Small intestine (tissue), 16 donors: ENCODE measurements at places on chromosomes 1 and 21.

- no peaks in the 10 kb centered on the region for H3K36me3 ChIP-seq
- DNase-seq, result no peak
- no peaks in the 10 kb centered on the region for H3K4me1 ChIP-seq
- no peaks in the 10 kb centered on the region for H3K27me3 ChIP-seq
- no peak overlapping the region for H3K4me3 ChIP-seq
Measured at GRCh38 chr1:51607681-51608095, 9.2 kb upstream of the OSBPL9 start.

DNA sequence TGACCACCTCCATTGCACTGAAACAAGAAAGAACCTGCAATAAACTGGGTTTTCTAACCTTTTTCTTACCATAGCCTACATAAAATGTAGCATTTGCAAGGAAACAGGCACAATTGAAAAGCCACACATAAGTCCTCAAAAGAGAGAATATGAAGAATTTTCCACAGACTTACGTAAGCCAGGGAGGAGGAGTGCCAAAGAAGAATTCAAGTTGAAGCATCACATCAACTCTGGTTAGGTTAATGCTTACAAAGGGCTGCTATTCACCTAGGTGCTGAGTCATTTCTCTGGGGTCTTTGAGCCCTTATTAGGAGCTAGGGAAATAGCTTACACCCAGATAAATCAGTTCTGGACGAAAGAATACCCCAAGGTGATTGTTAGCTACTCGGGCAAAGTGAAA lies 9.6 kb downstream of the OSCP1 start:
- H3K4me1 ChIP-seq, result no peaks in the 10 kb centered on the region
- no peaks in the 10 kb centered on the region for H3K27me3 ChIP-seq
- H3K36me3 ChIP-seq, result peaks cover 15% of the 10 kb centered on the region
- DNase-seq, result no peak
- no peak overlapping the region for H3K27ac ChIP-seq

DNA sequence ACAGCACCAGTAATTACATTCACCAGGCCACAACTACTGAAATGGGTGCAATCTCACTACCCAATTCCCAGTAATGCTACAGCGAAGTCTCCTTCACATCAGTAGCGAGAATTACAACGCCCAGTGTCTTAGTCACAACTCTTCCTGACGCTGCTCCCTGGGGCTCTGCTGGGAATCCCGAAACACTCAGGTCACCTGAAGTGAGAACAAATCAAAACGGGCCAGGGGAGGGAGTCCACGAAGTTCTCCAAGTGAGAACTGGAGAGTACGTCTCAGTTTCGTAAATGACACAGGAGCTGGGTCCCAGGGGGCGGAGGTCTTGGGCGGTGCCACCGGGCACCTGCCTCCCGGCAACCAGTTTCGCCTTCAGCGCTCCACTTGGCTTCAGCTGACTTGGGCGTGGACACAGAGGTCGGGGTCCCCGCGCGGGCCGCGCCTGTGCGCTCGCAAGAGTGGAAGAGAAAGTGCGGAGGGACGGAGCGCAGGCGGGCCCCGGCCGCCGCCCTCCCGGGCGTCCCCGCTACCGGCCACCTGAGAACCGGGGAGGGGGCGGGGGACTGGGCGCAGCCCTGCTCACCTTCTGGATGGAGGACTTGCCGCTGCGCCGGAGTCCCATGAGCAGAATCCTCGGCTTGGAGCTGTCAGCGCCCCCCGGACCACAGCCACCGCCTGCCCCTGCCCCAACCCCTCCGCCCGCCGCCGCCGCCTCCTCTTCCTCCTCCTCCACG lies 575 bp downstream of the RRAGC start:
- peaks cover 3% of the 10 kb centered on the region for H3K4me1 ChIP-seq
- peak; percentile 89 for DNase-seq
- H3K4me3 ChIP-seq, result peak overlapping the region; percentile 63
- no peaks in the 10 kb centered on the region for H3K27me3 ChIP-seq

DNA sequence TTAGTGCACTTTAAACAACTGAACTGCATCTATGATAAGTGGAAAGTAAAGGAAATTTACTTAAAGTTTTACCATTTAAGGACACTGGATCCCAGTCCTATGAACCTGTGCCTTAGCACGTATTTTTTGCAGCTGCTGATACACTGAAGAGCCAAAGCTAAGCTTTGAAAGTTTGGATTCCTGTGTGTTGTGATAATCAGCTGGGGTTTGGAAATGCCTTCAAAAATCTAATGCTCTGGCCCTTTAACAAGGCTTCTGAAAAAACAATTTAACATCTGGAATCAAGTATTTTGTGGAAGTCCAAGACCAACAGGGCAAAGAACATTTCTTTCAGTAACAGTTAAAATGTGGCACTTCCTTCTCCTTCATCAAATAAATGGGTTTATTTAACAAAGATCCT lies 51.8 kb downstream of the DDAH1 start:
- H3K4me1 ChIP-seq, result no peaks in the 10 kb centered on the region
- no peak overlapping the region for H3K4me3 ChIP-seq
- no peaks in the 10 kb centered on the region for H3K36me3 ChIP-seq
- DNase-seq, result no peak
- H3K27ac ChIP-seq, result no peak overlapping the region

DNA sequence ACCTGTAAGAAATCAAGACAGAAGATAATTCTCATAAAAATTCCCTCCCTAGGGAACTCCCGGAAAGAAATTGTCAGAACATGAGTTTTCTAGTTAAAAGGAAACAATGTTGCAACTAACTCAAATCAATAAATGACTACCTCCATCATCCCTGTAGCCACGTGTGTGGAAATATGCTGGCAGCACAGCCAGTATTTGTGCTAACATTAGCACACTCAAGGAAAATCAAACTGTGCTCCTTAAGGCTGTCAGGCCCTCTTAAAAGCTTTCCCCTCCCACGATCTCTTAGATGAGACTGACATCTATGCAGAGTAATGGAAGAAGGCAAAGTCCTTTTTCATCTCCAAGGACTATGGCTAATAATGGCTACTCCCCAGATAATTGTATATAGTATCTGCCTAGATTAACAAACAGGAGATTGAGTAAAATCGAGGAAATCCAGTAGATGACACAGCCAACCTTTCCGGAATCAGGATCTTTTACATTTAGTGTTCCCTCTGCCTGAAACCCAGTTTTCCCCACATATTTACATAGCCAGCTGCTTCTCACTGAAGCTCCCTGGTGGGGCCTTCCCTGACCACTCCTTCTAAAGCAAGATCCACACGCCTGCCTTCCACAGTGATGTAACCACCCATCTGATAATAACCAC lies 50.9 kb upstream of the NR5A2 start:
- no peak overlapping the region for H3K4me3 ChIP-seq
- no peak overlapping the region for H3K27ac ChIP-seq
- peak; percentile 46 for DNase-seq
- no peaks in the 10 kb centered on the region for H3K36me3 ChIP-seq
- H3K27me3 ChIP-seq, result no peaks in the 10 kb centered on the region
- H3K4me1 ChIP-seq, result peaks cover 2% of the 10 kb centered on the region

DNA sequence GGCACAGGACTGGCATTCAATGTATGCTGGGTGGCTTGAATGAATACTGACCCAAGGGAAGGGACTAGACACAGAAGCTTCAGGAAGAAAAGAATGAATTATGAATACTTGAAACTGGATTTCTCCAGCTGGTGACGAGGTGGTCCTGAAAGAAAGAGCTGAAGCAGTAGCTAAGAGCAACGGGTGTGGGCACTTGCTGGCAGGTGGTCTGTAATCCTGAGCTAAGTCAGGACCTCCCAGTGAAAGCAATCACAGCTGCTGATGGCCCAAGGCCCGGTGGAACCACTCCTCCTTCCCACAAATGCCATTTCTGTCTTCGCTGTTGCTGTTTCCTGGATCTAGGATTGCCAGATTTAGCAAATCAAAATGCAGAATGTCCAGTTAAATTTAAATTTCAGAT lies 47.0 kb downstream of the NEK2 start:
- no peak for DNase-seq
- no peaks in the 10 kb centered on the region for H3K4me1 ChIP-seq
- H3K27me3 ChIP-seq, result no peaks in the 10 kb centered on the region
- no peak overlapping the region for H3K4me3 ChIP-seq
- H3K27ac ChIP-seq, result no peak overlapping the region
- H3K36me3 ChIP-seq, result no peaks in the 10 kb centered on the region

GRCh38 chr1:20100632-20101355 lies 18.5 kb downstream of the PLA2G2D start:
- H3K36me3 ChIP-seq, result no peaks in the 10 kb centered on the region
- no peaks in the 10 kb centered on the region for H3K27me3 ChIP-seq
- no peak overlapping the region for H3K4me3 ChIP-seq

- no peak overlapping the region for H3K27ac ChIP-seq
- H3K36me3 ChIP-seq, result peaks cover 19% of the 10 kb centered on the region
- H3K4me1 ChIP-seq, result peaks cover 64% of the 10 kb centered on the region
- no peaks in the 10 kb centered on the region for H3K27me3 ChIP-seq
- H3K4me3 ChIP-seq, result no peak overlapping the region
Measured at GRCh38 chr1:26851106-26851684, 11.8 kb upstream of the SFN start.

- peaks cover 3% of the 10 kb centered on the region for H3K4me1 ChIP-seq
- peak overlapping the region; percentile 97 for H3K27ac ChIP-seq
- no peak overlapping the region for H3K4me3 ChIP-seq
- no peak for DNase-seq
- no peaks in the 10 kb centered on the region for H3K36me3 ChIP-seq
- H3K27me3 ChIP-seq, result no peaks in the 10 kb centered on the region
Measured at GRCh38 chr1:36151134-36151844, 2.0 kb upstream of the TRAPPC3 start.

DNA sequence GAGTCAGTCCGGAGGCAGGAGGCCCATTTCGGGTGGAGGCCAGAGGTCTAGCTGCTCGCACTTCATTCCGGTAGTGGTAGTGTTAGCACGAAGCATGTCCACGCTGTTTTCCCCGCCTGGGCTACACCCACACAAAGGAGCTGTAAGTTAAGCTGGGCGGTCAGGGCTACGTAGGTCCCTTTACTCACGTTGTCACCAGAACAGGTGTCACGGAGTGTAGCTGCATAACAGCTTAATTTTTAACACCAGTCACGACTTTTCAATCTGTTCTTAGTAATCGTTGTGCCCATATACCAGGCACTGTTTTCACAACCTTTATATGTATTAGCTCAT lies 15.6 kb downstream of the HLX start:
- DNase-seq, result no peak
- no peak overlapping the region for H3K4me3 ChIP-seq
- no peaks in the 10 kb centered on the region for H3K36me3 ChIP-seq

DNA sequence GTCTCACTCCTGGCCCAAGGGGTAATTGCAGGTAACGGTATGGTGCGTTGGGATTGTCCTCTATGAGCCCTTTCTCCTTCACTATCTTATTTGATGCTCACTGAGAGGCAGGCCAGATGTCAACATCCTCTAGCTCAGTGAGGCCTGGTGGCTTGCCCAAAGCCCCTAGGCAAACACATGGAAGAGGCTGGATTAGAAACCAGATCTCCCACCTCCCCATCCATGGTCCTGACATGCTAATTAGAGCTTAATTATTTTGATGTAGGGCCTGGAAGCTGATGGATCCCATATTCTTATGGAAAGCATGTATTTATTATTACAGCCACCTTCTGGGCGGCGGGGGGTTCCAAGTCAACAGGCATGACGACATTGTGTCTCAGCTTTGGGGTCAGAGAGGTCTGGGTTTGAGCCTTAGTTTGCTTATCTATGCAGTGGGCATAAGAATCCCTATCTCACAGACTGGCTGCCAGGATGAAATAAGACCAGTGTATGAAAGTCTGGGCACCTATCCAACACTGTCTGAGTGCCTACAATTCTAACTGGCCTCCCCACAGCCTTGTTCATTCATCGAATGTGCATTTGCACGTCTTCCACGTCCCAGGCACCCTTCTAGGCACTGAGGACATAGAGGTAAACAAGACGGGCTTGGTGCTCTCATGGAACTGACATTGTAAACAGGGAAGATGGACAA lies 6.2 kb downstream of the SMPDL3B start:
- no peak for DNase-seq
- no peaks in the 10 kb centered on the region for H3K27me3 ChIP-seq
- no peaks in the 10 kb centered on the region for H3K4me1 ChIP-seq
- no peak overlapping the region for H3K27ac ChIP-seq
- H3K36me3 ChIP-seq, result no peaks in the 10 kb centered on the region

DNA sequence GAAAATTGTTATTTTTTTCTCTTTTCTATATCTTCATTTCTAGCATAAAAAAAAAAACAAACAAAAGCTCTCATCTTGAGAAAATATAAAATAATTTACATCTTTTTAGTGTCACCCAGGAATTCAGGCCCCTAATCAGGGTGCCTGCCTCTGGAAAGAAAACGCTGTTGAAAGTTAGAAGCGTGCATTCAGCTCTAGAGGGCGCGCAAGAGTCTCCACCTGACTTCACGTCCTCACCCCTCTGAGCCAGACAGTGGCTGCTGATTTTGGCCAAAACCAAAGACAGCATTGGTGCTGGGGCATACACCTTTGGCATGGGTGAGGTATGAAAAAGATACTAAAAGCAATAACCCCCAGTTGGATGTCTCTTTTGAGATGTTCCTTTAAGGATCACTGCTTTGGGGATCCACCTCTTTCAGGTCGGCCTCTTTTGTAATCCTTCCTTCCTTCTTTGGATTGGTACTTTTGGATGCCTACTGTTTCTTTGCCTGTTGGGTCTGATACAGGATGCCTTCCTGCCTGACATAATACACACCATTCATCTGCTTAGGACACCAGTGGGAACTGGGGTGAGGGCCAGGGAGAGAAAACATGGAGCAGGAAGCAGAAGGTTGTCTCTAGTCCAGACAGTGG lies 77.6 kb upstream of the CHRM3 start:
- DNase-seq, result peak; percentile 62
- H3K27me3 ChIP-seq, result no peaks in the 10 kb centered on the region
- no peaks in the 10 kb centered on the region for H3K36me3 ChIP-seq
- H3K4me3 ChIP-seq, result no peak overlapping the region
- H3K4me1 ChIP-seq, result no peaks in the 10 kb centered on the region
